ENCODE measurements at places on chromosomes 4 and X.

- DNase-seq, result no peak
Observed at GRCh38 chrX:150767045-150767395, 73.8 kb downstream of the MTMR1 start.

- DNase-seq, result no peak
Observed at GRCh38 chrX:119417842-119418241, 18.7 kb downstream of the SLC25A43 start.

DNA sequence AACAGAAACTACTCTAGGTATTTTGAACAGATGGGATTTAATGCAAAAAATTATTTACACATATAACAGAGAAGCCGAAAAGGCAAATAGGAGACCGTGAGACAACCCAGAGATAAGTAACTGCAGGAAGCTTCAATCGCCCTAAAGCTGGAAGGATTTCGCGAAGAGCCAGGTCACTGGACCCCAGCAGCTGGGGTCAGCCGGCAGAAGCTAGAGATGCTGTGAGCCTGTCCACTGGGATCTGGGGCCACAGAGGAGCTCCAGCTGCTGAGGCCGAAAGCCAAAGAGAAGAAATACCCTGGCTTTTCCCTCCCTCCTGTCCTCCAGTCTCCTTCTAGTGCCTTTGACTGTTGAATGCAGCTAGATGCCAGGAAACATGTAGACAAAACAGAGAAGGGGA is 192.8 kb upstream of the BCOR start:
- no peak for DNase-seq

DNA sequence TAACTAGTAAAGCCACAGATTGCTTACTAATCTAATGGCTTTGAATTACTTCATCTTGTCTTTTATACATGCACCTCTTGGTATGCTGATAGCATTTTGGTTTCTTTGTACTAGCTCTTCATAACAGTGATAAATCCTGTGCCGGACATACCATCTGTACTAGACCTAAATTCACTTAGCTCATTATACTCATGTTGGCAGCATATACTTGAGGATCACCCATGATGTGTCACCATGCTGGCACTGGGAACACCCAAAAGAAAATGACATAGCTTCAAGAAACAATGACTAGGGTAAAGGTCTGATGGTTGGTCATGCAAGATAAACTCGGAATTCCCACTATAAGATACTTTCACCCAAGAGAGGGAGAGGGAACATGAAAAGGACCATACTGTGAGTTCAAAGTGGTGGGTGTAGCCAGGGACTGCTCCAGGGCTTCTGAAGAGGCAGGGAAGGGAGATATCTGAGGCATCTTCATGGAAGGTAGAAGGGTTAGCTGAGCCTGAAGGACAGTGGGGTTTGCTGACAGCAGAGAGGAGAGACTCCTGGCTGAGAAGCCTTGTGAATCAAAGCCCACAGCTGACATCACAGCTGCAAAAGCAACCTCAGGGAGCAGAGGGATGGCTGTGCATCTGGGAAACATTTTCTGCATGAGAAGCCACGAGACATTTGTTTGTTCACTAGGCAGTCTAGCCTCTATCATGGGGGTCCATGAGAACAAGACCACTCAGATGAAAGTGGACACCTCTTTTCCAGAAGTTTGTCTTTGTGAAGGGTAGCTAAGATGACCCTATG is 314.2 kb downstream of the RAB28 start:
- DNase-seq, result no peak

GRCh38 chrX:153939573-153939972 is 4.7 kb upstream of the NAA10 start:
- no peak for DNase-seq

DNA sequence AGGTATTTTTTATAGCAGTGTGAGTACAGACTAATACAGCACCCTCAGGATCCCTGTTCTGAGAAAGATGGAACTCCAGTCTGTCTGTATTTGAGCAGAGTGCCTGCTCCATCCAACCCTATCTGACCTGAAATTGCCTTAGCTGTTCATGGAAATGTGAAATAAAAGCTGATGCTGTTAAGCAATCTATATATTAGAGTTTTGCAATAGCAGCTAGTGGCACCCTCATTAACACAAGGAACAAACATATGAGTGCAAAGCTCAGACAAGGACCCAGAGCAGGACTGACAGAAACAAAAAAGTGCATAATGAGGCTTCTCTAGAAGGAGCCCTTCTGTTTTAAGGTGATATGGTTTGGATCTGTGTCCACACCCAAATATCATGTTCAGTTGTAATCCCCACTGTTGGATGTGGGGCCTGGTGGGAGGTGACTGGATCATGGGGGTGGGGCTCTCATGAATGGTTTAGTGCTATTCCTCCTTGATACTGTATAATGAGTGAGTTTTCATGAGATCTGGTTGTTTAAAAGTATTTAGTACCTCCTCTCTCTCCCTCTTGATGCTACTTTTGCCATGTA is 272.9 kb upstream of the KLF3 start:
- DNase-seq, result no peak

DNA sequence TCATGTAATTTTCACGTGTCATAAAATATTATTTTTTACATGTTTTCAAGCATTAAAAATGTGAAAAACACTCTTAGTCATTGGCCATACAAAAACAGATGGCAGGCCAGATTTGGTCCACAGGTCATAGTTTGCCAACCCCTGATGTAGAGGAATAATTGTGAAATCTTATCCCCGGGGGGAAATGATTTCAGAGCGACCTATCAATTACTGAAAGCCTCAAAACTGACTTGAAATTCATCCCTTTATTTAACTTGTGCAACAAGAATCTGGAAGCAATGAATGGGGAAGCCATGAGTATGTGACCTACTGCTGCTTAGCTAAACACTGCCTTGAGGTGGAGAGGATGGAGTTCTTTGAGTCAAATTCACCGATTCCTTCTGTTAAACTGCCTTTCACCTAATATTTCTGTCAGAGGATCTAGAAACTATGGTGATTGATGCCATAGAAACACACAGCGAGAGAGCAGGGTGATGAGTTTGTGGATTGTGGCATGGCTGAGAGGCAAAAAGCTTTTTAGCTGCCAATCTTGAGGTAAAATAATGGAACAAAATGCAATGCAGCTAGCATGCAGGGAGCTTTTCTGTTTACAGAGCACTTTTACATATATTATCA is 30.3 kb upstream of the BRS3 start:
- no peak for DNase-seq

GRCh38 chr4:101125045-101125942 is 222.0 kb downstream of the PPP3CA start:
- DNase-seq, result no peak

GRCh38 chrX:51614353-51615012 is 4.2 kb downstream of the CENPVL3 start:
- no peak for DNase-seq

- DNase-seq, result no peak
Observed at GRCh38 chr4:6929812-6930464, 20.3 kb downstream of the TBC1D14 start.

DNA sequence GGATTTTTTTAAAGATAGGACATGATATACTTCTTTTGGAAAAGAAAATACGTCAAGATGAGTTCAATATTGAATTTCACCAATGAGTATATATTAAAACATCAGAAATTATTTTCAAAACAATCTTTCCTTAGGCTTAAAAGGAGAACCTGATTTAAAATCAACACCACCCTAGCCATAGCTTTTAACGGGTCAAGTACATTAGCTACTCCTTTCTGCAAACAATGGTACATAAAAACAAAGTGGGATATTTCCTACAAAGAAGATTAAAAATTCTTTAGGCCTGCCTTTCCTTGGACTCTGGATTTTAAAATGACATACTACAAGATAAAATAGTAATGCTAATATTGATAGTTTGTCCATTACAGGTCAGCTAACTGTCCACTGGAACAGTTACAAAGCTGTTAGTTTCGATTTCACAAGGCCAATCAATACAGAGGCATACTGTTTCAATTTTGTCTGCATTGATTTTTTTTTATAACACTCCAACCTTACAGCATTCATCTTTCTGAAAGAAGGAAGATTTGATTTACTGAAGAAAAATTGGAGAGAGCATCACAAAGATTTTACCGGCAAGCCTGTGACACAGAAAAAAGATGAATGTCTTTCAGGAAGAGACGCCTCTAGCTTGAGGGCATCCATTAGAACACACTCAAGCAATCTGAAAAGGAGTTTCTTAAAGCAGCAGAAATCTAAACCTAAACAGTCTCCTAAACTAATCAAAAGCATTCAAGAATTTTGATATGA is 97.2 kb downstream of the MAB21L2 start:
- no peak for DNase-seq

DNA sequence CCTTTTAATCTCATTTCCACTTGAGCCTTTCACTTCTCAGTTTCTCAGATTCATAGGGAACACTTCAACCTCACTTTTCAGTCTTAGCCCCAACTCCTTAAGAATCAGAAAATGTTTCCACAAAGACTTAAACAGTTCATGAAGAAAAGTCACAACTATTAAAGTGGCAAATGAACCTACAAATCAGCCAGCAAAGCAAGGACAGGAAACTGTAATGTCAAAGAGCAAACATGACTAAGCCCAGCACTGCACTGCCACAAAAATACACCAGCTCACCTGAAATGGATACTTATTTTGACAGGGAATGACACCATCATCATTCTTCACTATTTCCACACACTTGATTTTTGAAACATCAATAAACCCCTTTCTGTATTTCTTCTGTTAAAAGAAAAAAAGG is 41.8 kb upstream of the TXK start:
- no peak for DNase-seq

DNA sequence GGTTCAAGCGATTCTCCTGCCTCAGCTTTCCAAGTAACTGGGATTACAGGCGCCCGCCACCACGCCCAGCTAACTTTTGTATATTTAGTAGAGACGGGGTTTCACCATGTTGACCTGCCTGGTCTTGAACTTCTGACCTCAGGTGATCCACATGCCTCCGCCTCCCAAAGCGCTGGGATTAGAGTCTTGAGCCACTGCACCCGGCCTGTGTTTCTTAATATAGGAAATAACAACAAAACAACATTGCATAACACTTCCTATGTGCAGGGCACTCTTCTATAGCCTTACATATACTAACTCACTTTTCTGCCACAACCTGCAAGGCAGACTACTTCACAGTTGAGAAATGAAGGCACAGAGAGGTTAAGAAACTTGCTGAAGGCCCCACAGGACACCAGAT is 12.8 kb upstream of the TMEM131L start:
- no peak for DNase-seq

DNA sequence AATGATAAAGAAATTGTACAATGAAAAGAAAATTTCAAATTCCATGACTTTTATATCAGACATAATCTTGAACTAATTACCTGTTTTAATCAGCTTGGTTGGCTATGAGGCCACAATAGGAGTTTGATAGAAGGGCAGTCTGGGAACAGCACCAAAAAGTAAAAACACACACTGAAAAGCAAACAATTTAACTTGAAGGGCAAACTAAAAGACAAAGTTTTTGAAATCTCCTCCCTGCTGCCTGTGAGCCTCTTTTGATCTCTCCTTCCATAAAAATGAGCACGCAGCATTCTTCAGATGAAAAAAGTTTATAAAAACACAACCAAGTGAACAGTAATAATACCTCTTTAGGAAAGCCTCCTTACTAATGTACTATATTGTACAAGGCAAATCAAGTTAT is 8.1 kb downstream of the ODAM start:
- no peak for DNase-seq

GRCh38 chrX:142593361-142593862 is 388.3 kb upstream of the MAGEC2 start:
- DNase-seq, result no peak

GRCh38 chr4:173509036-173510001 is 20.7 kb downstream of the HAND2 start:
- no peak for DNase-seq

DNA sequence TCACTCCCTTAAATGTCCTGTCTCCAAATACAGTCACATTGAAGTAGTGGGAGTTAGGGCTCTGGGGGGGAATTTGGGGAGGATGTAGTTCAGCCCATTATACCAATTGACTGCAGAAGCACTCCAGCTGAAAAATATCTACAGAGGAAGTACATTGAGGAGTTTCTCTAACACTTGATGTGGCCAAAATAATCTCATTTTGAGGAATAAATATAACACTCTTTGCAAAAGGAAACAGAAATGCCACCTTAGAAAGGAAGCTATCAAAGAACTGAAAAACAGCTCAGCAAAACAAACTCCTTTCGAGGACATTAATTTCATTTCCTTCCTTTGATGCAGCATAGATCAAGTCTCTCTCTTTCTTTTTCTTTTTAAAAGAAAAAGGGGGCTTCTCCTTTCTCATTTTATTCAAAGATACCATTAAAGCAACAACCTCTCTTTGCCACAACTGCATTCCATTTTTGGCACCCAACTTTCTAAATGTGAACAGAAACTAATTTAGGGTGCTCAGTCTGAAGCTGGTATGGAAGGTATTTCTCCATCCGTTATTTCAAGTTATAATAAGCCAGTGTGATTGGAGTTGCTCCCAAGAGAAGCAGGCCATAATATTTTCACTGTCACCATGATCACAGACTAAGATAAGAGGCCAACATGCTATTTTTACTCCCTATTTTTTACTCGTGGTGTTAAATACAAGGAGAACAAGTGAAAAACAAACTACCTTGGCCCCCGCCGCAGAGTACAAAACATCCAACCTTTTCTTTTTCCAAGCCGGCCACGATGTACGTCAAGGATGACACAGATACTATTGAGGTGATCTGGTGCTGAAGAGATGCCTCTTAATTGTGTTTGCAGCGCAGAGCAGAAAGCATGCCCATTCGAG is 230.4 kb upstream of the GATB start:
- no peak for DNase-seq

- DNase-seq, result no peak
Observed at GRCh38 chr4:37082912-37083311, 161.6 kb upstream of the NWD2 start.

DNA sequence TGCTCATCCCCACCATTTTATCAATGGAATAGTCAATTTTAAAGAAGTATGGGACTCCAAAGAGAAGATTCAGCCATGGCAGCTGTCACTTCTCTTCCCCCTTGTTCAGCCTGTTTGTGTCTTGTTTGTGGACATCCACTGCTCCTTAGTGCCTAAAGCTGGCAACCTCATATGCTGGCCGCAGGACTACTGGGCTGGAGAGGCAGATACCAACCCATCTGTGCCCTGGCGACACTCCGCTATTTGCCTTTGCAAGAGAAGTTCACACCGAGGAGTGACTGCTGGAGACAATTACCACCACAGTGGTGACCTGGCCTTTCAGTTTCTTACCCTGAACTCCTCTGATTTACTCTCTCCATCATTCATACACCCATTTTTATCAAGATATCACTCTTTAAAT is 64.3 kb downstream of the NHSL2 start:
- no peak for DNase-seq

GRCh38 chr4:169492436-169493163 is 119.8 kb downstream of the NEK1 start:
- DNase-seq, result peak; percentile 7

- DNase-seq, result no peak
Observed at GRCh38 chrX:20967725-20968124, 406.5 kb upstream of the CNKSR2 start.

- DNase-seq, result no peak
Observed at GRCh38 chr4:122099896-122100295, 52.2 kb upstream of the BLTP1 start.

DNA sequence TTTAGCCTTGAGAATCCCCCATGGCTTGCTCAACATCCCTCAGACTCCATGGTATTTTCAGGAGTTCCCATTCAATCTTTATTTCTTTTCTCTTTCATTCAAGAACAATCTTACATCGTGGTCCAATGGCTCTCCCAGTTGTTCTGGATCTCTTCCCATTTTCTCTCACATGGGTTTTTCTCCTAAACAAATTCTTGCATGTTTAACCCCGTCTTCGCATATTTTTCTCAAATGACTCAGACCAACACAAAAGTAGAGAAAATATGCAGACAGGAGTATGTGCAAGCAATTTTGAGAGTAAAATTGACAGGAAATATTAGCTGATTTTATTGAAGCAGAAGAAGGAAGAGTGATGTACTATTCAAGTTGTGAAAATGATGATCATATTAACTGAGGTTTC is 396.4 kb upstream of the TRAM1L1 start:
- no peak for DNase-seq

GRCh38 chrX:129360175-129360574 is 163.1 kb downstream of the SMARCA1 start:
- DNase-seq, result peak; percentile 13

All from stimulated activated CD4-positive, alpha-beta T cell treated with anti-CD3 and anti-CD28 coated beads, Interleukin-4, amount 100 ng/mL, for 1 hour (primary cell).